ENCODE measurements at places on chromosomes 2 and 18. TPM values are rescaled to one million over a fixed set of nuclear protein-coding genes. Genes with fewer than 3 reads are reported as not detected.

The CIB4 gene
- total RNA-seq: not detected

The ANKAR gene
- total RNA-seq: 2.4 TPM

The SERPINB11 gene
- not detected for total RNA-seq

The IL1R1 gene
- total RNA-seq: 0.43 TPM

The RESP18 gene
- not detected for total RNA-seq

The BOLL gene
- not detected for total RNA-seq

The CDH2 gene
- total RNA-seq: 60.4 TPM

The LHCGR gene
- not detected for total RNA-seq

The RASGRP3 gene
- 0.84 TPM for total RNA-seq

Data from HT1080 (cell line).